ENCODE measurements at places on chromosomes 1 and 21. TPM values are rescaled to one million over a fixed set of nuclear protein-coding genes. Genes with fewer than 3 reads are reported as not detected.

GRCh38 chr1:220786337-220787068 lies at the start of gene MTARC1:
Gene MTARC1, plus strand, starts transcription at chr1:220786913. Its CDS starts 32 bp downstream, at chr1:220786945.
- no peak within 1 kb of the TSS for H3K27ac ChIP-seq
- H3K27me3 ChIP-seq, result no peaks in the 10 kb centered on the region
- H3K36me3 ChIP-seq, result no peaks in the 10 kb centered on the region
- no peaks in the 10 kb centered on the region for H3K4me1 ChIP-seq
- peak; percentile 87 for DNase-seq
- peak within 1 kb of the TSS; percentile 82 for H3K4me3 ChIP-seq

The SMIM1 gene
- 6.5 TPM for polyA plus RNA-seq

DNA sequence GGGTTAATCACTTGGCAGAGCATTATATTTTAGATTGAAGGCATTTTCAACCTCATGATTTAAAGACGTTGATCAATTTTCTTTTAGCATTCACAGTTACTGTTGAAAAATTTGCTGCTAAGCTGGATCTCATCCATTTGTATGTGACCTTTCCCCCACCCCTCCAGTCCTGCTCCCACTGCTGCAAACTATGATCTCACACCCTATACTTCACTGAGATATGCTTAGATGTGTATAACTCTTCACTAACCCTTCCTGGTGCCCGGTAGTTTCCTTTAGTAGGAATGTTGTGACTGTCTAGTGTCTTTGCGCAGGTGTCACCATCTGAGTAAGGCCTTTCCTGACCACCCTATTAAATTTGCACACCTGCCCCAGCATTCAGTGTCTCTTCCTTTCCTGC lies 67.0 kb upstream of the C1orf21 start:
- H3K27ac ChIP-seq, result no peak overlapping the region
- no peak overlapping the region for H3K4me3 ChIP-seq
- H3K27me3 ChIP-seq, result no peaks in the 10 kb centered on the region
- no peak for DNase-seq
- H3K4me1 ChIP-seq, result no peaks in the 10 kb centered on the region
- no peaks in the 10 kb centered on the region for H3K36me3 ChIP-seq

- no peaks in the 10 kb centered on the region for H3K27me3 ChIP-seq
- no peak overlapping the region for H3K27ac ChIP-seq
- peak; percentile 75 for DNase-seq
- H3K36me3 ChIP-seq, result no peaks in the 10 kb centered on the region
- H3K4me3 ChIP-seq, result no peak overlapping the region
Observed at GRCh38 chr21:39009587-39010225, 173.5 kb downstream of the PSMG1 start.

The TMEM240 gene
- 1.1 TPM for polyA plus RNA-seq

All from aorta (tissue), 5 donors.